Left renal cortex interstitium (tissue), 4 donors: ENCODE measurements at places on chromosomes 3 and 15. TPM values are rescaled to one million over a fixed set of nuclear protein-coding genes. Genes with fewer than 3 reads are reported as not detected.

IL16 gene
- polyA plus RNA-seq = 5.6 TPM

GRCh38 chr15:40081691-40082194 is 26.9 kb downstream of the BMF start:
- DNase-seq = no peak

DNA sequence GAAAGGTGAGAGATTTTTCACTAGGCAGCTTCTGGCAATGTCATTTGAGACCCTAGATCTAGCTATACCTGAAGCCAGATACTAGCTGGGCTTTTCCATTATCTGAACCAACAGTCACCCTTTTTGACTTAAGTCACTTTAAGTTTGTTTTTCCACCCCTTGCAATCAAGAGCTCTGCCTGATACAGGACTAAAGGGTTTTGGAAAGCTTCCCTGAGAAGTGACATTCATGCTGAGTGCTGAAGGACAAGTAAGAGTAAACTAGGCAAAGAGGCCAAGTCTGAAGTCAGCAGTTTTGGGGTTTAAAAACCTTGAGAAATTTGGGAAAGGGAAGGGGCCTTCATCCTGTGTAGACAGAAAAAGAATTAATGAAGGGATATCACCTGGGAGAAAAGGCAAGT is 27.1 kb upstream of the CCDC174 start:
- DNase-seq = no peak

- no peak for DNase-seq
Observed at GRCh38 chr3:104907507-104907906, 459.2 kb upstream of the ALCAM start.

DNA sequence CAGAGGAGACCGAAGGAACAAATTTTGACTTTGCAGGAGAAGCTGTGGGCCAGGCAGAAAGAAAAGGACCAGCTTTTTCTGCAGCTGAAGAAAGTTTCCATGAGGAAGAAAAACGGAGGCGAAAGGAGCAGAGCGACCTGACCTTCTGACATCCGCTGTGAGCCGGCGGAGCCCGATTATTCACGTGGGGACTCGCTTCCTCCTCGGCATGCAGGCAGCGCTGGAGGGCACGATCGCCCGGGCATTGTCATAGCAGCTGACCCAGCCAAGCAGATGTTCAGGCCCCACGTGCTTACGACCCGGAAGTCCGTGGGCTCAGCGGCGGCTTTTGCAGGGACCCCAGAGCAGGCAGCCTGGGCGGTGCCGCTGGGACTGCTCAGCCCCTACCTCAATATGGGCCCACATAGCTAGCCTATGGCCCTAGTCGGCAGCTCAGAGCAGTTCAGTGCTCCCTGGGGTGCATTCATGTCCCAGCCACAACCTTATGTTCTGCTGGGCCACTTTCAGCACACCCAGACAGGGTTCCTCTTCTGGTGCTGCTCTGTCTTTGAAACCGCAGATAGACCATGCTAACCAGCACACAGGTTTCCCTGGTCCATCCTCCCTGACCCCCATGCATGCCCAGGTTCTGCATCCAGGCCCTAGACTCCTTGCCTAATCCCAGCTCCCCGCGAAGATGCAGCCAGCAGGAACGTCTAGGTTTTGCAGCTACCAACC is 10.5 kb upstream of the EIF4A2 start:
- no peak for DNase-seq
